ENCODE measurements at places on chromosomes 16 and 17.

DNA sequence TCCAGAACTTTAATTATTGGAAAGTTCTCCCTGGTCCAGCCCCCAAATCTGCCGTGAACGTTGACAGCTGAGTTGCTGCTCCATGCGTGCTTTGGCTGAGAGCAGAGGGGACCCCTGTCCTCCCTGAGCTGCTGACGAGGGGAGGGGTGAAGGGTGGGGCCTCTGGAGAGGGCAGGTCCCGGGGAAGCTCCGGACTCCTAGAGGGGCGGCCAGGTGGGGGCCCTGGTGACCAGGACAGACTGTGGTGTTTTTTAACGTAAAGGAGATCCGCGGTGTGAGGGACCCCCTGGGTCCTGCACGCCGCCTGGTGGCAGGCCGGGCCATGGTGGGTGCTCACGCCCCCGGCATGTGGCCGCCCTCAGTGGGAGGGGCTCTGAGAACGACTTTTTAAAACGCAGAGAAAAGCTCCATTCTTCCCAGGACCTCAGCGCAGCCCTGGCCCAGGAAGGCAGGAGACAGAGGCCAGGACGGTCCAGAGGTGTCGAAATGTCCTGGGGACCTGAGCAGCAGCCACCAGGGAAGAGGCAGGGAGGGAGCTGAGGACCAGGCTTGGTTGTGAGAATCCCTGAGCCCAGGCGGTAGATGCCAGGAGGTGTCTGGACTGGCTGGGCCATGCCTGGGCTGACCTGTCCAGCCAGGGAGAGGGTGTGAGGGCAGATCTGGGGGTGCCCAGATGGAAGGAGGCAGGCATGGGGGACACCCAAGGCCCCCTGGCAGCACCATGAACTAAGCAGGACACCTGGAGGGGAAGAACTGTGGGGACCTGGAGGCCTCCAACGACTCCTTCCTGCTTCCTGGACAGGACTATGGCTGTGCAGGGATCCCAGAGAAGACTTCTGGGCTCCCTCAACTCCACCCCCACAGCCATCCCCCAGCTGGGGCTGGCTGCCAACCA is at the start of gene MC1R:
MC1R (plus strand) TSS at position 410 of the 895 bp plus-strand sequence; CDS start at position 807, 397 bp downstream.
- peak; percentile 33 for DNase-seq

- peak; percentile 44 for DNase-seq
Observed at GRCh38 chr17:1362065-1362848, 37.8 kb downstream of the YWHAE start.

- no peak for DNase-seq
Observed at GRCh38 chr16:13435415-13435814, 484.5 kb upstream of the ERCC4 start.

DNA sequence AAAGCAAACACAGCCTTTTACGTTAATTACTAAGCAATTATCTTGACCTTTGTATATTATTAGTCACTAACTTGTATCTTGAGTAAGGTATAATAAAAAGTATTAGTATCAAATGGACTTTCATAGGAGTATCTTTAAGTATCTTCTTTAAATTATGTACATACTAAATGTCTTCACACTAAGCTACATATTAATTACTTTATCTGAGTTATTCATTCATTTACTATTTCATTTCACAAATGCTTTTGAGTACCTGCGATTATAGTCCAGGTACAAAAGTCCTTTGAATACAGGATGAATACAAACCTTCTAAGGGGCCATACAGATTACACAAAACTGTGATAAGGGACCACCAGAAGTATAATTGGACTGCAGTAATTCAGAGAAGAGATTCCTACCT is 33.1 kb upstream of the CDR2 start:
- no peak for DNase-seq

GRCh38 chr17:65515512-65515911 is 45.9 kb downstream of the AXIN2 start:
- DNase-seq, result no peak

DNA sequence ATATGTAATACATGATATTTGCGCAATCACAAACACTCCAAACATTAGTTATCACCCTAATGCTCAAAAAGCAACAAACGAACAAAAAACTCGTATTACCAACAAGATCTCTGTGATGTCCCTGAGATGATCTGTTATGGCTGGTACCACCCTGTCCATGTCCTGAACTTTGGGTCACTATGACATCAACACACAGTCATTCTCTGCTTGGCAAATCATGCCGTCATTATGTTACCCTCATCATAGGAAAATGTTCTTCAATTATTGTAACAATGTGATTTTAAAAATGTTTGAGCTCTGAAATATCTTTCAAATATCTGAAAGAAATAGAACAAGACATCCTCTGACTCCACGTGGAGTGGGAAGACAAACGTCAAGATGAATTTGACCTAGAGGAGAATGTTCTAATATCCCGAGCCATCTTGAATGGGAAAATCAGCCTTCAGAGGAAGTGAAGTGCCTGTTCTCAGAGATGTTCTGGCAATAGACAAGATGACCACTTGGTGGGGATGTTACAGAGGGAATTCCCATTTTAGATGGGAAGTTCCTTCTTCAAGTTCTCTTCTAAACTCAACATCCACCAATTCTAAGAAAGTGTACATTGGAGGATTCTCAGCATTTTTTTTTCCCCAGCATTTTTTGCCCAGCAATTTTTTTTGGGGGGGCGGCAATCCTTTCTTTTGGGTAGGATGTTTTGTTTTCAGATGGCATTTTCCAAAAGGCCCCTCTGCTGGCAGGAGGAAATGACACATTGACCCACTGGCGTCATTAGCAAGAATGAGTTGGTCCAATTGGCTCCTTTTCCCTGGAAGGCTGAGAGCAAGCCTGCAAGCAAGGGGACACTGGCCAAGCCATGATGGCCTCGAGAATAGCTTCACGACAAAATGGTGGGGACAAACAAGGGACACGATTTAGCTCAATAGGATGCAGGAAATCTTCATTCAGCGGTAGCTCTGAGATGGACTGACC is 3.7 kb upstream of the HSD17B2 start:
- no peak for DNase-seq

- DNase-seq, result no peak
Observed at GRCh38 chr16:15439521-15439920, 5.1 kb downstream of the BMERB1 start.

DNA sequence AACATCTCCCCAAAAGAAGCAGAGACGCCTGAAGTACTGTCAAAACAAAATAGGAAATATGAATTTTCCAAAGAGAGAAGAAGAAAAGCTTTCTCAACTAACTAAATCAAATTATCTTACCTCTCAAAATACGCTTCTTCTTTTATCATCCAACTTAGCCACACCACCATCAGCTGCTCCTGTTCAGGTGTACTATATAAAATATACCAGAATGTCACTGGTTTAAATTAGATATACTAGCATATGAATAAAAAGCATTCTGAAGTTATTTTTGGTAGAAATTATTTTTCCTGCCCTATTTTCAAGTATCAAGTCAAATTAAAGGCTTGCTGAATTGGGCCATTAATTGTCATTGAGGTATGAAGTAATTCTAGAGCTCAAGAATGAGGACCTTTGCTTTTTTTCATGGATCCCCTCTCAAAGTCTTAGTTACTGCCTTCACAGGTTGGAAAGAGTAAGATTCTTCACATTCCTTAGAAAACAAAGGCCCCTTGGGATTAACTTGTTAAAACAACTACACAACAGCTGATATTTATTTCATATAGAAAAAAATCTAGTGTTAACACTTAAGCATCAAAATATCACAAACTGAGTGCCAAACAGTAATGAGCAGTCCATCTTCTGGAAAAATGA is 30.1 kb downstream of the INTS2 start:
- no peak for DNase-seq

DNA sequence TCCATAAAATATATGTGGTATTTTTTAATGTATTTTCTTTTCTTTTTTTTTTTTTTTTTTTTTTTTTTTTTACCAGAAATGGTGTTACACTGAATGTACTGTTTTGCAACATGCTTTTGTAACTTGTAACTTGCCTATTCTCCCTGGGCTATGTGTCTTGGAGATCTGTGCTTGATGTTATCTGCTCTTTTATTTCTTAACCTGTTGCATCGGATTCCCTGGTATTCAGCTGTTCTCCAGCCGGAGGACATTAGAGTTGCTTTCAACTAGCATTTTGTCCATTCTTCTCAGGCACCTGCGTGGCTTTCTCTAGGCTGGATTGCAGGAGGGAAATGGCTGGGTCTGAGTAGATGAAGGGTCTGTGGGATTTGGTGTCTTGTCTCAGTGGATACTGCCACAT is 47.4 kb downstream of the KATNIP start:
- no peak for DNase-seq

DNA sequence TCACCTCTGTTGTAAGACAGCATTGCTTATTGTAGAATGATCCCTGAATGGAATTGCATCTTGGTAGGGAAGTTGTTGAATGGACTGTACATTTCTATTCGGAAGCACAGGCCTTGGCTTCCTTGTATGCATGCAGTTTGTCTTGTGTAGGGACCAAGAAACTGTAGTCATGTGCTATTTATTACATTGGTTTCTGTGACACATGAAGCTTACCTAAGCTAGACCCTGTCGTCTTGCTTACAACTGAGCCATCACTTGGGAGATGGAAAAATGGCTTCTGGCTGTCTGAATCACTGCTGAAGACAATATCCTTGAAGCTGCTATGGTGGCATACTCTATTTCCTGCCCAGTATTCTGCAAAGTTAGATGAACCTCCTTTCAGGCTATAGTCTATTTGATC is 29.1 kb downstream of the PPM1D start:
- DNase-seq, result no peak

DNA sequence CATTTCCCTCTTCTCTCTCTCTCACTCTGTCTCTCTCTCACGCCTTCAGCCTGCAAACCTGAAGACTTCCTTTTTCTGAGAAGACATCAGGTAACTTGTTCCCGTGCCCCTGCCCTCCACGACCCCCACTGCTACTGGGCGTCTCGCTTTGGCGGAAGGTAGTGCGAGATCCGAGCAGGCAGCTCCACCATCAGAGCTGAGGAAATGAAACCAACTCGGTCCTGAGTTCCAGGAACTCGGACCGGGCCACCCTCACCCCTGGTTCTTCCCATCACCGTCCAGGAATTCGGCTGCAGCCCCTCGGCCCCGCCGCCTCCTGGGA is 585 bp downstream of the MLKL start:
- DNase-seq, result peak; percentile 52

DNA sequence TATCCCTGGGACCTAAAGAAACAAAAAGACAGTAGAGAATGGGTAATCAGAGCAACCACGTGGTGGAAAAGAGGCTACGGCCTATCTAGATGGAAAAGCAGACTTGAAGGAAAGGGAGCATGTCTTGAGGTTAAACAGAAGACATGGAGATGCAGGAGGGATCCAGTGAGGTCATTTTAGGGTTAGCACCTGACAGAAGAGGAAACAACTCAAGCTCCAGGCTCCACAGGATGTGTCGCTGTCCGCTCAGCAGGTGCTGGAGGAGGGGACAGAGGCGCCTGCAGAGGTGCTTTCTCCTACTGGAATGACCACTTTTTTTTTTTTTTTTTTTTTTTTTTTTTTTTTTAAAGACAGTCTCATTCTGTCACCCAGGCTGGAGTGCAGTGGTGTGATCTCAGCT is 47.5 kb upstream of the CLEC3A start:
- no peak for DNase-seq

DNA sequence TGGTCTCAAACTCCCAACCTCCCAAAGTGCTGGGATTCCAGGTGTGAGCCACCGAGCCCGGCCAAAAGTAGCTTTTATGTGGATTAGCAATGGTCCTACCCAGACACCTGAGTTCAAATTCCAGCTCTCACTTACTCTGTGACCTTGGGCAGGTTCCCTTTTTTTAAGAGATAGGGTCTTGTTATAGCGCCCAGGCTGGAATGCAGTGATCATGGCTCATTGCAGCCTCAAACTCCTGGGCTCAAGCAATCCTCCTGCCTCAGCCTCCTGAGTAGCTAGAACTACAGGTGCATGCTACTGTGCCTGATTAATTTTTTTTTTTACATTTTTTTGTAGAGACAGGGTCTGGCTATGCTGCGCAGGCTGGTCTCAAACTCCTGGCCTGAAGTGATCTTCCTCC is 16.6 kb downstream of the HDAC5 start:
- DNase-seq, result no peak

DNA sequence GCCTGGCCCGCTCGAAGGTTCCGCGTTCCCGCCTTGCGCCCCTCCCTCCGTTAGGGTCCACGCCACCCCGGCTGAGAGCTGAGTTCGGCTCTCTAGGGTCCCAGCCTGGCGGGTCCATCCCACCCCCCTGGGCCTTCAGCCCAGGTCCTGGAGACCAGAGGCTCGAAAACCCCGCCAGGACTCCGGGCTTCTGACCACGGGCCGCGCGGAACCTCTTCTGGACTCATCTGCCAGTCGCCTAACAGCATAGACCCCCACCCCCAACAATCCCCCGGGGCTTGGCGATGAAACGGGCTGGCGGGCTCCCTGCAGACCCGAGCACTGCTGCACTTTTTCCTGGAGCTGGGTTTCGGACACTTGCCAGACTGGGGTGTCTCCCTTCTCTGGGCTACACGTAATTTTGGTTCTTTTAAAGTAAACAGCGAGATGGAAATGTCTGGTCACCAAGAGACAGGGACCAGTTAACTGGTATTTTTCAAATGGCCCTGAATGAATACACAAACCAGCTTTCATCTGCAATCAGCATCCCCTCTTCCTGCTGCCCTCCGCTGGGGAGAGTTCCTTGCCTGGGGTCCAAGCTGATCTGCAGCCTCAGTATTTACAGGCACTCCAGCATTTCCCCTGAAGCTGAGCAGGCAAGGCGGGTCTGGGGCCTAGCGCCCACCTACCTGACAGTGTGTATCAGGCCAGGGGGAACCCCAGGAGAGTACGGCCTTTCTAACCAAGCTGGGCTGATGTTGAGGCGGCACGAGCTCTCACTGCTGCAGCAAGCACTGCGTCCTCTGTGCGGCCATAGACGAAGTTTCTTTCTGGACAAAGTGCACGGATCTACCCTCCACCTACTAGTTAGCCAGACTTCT is 639 bp upstream of the TRIM65 start:
- no peak for DNase-seq

- no peak for DNase-seq
Observed at GRCh38 chr17:29575511-29576213, 7.2 kb downstream of the TP53I13 start.

- no peak for DNase-seq
Observed at GRCh38 chr16:46859719-46860152, 24.4 kb upstream of the GPT2 start.

- no peak for DNase-seq
Observed at GRCh38 chr17:83144421-83145357, 65.3 kb downstream of the METRNL start.

DNA sequence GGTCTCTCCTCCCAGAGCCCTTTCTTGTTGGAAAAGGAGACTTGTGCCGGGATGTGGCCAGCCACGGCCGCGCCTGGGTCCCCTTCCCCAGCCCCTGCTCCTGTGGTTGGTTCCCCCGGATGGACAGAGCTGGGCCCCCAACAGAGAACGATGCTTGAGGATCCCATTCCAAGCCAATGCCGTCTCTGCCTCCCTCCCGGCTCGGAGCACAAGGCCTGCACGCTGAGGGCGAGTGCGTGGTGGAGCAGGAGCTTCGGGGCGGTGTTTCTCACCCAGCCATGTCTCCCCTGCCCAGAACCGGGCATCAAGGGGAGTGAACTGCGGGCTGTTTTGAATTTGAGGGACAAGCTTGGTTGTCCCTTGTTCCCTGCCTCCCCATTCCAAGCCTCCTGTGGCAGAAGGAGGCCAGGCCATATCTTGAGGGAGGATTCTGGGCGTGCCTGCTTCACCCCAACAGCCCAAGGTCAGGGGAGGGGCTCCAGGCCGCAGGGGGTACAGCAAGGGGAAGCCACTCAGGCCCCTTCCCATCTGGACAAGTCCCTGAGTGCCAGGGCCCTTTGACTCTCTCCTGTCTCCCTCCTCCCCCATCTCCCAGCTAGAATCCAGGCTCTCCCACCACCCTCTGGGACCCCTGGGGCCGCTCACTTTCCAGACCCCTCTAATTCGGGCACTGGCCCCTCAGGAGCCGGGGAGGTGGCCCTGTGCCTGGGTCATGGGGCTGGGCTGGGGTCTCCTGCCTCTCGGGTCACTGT is 43.6 kb downstream of the SOCS3 start:
- no peak for DNase-seq

GRCh38 chr16:16137110-16137509 is 86.2 kb downstream of the ABCC6 start:
- no peak for DNase-seq

All from CD4-positive, alpha-beta T cell treated with Interleukin-17A for 4 hours (primary cell).